ENCODE measurements at places on chromosomes 16 and 17.
A peak's percentile ranks its signal among the peaks of the same experiment; 100 is the strongest.

DNA sequence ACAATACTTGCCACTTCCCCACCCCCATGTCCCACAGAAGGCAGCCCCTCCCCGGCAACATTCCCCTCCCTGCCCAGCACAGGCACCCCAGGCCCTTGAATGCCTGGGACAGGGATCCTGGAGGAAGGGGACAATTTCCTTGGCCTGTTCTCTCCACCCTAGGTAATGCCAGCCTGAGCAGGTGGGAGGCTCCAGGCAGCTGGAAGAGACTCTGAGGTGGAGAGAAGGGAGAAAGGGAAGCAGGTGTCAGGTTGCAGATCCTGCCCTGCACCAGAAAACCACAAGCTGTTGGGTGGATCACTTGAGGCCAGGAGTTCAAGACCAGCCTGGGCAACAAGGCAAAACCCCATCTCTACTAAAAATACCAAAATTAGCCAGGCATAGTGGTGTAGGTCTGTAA is 8.9 kb downstream of the MPP2 start:
- no peak for DNase-seq

DNA sequence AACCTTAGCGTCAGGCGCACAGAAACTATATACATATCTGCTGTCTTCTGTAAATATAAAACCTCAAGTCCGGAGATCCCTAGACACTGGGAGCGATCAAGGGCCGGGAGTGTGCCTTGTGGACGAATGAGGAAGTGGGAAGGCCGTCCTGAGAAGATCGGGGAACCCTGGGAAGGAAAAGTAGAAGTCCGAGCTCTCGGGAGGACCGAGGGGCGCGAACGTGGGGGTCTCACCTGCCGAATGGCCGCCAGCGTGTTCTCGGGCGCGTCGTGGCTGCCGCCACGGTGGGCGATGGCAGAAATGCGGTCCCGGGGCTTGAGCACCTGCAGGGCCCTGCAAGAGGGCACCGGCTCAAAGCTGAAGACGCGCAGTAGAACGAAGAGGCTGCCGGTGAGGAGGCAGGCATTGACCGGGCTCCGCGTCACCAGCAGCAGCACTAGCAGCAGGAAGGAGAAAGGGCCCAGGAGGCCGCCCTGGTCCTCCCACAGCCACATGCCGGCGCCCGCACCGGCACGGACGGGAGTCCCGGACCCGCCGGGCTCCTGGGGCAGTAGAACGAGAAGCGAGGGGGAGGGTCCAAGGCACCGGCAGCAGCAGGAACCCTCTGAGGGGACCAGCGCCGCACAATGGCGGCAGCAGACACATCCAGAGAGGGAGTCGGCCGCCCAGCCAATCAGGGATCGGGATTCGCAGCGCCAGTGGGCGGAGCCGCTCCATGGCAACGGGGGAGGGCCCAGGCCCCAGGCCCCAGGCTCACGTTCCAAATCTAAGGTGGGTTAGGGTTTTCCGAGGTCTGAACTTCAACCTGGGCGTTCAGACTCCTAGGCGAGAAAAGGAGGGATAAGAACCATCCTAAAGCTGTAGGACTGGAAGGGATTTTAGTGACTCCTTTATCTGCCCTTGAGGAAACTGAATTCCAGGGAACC is at the start of gene GDE1:
GDE1 (minus strand) TSS at position 628 of the 926 bp plus-strand sequence; CDS start at position 494, 134 bp downstream.
- peak; percentile 87 for DNase-seq

DNA sequence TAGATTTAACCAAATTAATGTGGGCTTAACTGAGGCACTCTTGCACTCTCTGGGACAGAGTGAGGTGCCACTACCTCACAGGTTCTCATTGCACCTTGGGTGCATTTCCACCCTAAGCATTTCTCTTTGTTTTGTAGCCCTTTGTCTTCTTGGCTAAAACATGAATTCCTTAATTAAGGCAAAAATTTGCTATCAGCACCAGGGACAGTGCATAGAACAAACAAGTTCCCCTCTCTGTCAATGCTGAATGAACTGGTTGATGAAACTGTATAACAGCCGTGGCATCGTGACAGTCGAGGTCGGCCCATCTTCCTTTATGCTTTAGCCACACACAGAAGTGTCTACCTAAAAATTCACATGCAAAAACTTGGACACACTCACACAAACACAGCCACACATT is 74.8 kb downstream of the HS3ST2 start:
- DNase-seq: no peak

DNA sequence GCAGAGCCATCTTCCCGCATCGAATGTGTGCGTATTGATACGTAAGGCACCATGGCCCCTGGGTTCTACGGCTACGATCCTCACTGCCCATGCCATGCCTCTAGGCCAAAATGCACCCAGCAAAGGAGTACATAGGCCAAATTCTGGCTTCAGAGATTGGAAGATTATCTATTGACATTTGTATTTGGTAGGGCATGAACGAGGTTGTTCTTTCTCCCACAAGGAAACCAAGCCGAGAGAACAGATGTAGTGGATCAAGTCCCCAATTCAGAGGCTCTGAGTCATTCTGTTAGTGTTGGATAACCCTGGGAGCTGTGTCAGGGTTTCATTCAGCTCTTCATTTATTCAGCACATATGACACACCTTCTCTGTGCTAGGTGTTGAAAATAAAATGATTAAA is 36.5 kb downstream of the HOXB1 start:
- no peak for DNase-seq

GRCh38 chr16:65769055-65769465 is 597.4 kb upstream of the CDH5 start:
- DNase-seq: no peak

DNA sequence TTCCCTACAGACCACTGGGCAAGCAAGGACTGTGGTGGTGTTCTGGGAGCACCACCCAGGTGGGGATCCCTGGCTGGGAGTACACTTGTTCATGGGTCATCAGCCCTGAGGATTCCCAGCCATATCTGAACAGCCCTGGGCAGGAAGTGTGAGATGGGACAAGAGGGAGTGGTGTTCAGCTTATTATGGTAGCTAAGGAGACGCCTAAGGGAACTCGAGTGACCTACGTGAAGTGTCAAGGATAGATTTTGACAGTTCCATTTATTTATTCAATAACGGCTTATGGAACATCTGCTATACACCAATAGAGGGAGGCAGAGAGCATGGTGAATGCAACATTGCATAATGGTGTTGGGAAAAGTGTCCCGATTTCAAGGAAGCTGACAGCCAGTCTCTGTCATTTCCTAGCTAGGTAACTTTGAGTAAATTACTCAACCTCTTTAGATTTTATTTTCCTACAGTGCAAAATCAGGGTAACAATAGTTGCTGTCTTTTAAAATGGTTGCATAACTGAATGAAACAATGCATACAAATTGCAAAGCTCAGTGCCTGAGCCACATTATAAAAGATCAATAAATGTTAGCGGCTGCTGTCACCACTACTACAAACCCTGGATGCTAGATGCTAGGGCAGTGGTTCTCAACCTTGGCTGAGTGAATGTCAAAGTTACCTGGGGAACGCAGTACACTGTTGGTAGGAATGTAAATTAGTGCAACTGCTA is 534.1 kb downstream of the GRIN2A start:
- DNase-seq: no peak

DNA sequence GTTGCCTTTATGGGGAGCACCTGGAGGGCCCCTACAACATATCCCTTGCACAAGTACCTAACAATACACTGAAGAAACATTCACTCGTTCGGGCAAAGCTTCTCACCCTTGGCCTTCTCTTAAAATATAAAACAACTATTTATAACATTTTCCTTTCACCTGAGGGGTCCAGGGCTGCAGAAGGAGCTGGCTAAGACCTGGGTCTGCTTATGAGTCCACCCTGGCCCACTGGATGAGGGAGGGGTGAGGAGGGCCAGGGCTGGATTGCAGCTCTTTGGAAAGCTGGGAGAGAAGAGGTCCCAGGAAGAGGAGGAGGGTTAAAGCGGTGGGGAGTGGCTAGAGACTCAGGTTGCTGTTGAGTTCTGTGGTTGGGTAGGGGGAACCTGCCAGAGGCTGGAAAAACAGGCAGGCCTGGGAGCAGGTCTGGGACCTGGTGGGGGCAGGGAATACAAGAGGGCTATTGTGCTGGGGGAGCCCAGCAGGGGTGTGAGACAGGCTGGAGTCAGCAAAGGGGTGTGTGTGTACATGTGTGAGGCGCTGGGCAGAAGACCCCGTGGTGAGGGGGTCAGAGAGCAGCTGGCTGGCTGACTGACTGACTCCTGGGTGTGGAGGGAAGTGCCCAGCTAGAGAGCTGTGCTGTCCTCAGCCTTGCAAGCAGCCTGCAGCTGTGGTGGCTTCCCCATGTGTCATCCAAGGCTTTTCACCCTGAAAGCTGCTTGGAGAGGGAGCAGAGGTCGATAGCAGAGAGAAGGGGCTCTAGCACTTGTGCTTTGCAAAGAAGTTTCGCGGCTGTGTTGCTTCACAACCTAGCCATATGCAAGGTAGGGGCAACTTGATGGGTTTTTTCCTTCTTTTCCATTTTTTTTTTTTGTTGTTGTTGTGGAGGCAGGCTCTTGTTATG is 10.2 kb upstream of the MRC2 start:
- no peak for DNase-seq

DNA sequence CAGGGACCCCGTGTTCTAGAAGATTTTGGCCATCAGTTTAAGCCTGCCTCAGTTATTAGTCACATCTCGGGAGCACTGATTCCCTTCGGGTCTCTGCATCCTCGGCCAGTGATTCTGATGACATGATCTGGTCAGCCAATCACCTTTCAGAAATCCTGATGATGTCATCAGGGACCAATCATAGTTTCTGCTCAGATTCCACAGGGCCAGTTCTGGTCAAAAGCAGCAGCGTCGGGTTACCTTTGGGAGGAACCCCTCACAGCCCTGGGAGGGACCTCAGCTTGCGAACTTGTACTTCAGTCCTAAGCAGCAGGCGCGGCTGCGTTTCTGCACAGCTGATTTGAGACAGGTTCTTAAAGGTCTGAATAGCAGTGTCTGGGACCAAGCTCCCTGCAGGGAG is 13.9 kb downstream of the KDM8 start:
- DNase-seq: no peak
